ENCODE measurements at places on chromosomes 5 and 9.

- no peak for DNase-seq
Observed at GRCh38 chr9:88587182-88587581, 52.2 kb downstream of the NXNL2 start.

GRCh38 chr5:54311176-54311677 lies 854 bp upstream of the ARL15 start:
- no peak for DNase-seq

- no peak for DNase-seq
Observed at GRCh38 chr5:141413540-141414069, 818 bp downstream of the PCDHGA10 start.

GRCh38 chr9:32503008-32503407 lies 23.0 kb downstream of the RIGI start:
- no peak for DNase-seq

DNA sequence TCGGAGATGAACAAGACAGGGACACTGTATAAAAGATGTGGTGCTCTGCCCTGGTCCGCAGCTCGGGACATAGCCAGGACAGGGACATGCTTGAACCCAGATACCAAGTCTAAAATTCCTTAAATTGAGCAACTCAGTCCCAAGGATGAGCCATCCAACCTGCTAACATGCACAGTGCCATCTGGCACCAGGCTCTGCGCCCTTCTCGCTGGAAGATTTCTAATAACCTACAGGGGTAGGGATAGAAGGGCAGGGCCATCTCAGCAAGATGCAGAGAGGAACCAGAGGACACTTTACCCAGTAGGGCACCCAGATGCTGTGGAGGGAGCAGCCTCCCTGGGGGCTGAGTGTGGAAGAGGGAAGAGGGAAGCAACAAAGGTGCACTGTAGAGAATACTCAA lies 60.1 kb downstream of the SEMA4D start:
- DNase-seq = no peak

GRCh38 chr9:68819065-68819464 lies 114.0 kb downstream of the PIP5K1B start:
- DNase-seq = no peak

All from fibroblast of the conjunctiva (primary cell).